Head of caudate nucleus (tissue), 42 donors: ENCODE measurements at places on chromosomes 1 and 21.

DNA sequence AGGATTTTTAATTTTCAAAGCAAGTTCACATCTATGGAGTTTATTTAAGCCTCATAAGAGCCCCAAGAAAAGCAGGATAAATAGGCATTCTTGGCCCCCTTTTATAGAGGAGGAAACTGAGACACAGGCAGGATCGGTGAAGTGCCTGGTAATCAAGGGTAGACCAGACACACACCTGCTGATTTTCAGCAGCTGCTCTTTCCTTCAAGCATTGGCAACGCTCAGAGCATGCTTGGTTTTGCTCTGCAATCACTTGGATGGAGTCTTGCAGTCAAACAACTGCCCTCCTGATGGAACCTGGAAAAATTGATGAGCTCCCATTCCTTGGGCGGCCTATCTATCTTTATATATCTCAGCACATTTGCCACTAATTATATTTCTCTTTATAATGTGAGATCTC lies 478.9 kb upstream of the CAMK1G start:
- no peak for DNase-seq

DNA sequence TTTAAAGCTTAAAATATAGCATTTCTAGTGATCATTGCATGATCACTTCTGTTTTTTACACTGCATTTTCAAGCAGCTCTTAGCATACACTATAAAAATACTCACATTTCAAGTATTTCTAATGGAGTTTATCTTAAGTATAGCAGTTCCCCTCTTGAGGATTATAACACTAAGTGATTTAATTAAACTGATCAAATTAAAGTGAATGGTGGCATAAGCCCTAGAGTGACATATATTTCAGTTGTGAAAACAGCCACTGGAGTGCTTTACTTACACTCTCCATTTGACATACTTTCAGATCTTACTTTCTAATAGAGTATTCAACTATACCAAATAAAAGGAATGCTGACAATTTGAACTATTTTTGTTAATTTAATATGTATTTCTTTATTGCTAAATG lies 623.3 kb upstream of the TMPRSS15 start:
- DNase-seq, result no peak

- no peak for DNase-seq
Measured at GRCh38 chr1:85865213-85865612, 157.0 kb upstream of the ZNHIT6 start.

DNA sequence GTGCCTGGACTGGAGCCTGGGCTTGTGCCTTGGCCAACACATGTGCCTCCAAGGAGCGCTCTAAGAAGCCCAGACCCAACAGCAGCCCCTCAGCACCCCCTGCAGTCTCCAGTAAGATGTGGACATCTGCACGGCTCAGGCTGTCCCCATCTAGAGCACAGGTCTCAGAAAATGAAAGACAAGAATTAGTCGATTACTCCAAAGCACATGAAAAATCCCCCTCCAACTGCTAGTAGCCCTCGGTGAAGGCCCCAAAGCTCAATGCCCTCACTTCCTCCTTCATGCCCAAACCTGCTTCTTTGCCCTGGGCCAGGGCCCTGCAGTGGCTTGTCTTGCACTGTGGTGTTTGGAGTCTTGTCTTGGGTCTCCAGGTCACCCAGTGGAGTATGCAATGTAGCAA lies 21.9 kb upstream of the ERO1B start:
- no peak for DNase-seq

- DNase-seq, result no peak
Measured at GRCh38 chr1:201370500-201370899, 7.0 kb downstream of the TNNT2 start.

DNA sequence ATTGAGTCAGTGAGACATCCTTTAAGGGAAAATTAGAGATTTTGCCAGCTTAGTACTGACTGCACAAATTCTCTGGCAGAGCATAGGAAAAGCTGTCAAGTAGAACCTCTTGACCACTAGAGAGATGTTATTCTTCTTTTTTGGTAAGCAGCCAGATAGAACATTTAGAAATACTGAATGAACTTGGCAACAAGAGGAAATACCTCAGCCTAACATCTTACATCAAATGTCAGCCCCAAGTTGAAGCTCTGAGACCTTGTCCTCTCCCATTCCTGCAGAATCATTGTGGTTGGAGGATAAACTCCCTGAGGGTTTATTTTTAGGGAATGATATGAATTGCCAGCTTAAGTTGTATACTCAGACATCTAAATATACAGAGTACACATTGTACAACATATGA lies 53.5 kb downstream of the MIGA1 start:
- no peak for DNase-seq
